Hematopoietic multipotent progenitor cell treated with erythropoietin and hydrocortisone succinate and interleukin-3 and kit ligand, for 8 days (in vitro differentiated cells): ENCODE measurements at places on chromosomes 1 and 21.

- no peak for DNase-seq
These were observed 1.0 kb downstream of the KCNK1 start for GRCh38 chr1:233614743-233615521.

GRCh38 chr1:117754061-117754969 lies 148.5 kb downstream of the TENT5C start:
- DNase-seq, result peak; percentile 77

DNA sequence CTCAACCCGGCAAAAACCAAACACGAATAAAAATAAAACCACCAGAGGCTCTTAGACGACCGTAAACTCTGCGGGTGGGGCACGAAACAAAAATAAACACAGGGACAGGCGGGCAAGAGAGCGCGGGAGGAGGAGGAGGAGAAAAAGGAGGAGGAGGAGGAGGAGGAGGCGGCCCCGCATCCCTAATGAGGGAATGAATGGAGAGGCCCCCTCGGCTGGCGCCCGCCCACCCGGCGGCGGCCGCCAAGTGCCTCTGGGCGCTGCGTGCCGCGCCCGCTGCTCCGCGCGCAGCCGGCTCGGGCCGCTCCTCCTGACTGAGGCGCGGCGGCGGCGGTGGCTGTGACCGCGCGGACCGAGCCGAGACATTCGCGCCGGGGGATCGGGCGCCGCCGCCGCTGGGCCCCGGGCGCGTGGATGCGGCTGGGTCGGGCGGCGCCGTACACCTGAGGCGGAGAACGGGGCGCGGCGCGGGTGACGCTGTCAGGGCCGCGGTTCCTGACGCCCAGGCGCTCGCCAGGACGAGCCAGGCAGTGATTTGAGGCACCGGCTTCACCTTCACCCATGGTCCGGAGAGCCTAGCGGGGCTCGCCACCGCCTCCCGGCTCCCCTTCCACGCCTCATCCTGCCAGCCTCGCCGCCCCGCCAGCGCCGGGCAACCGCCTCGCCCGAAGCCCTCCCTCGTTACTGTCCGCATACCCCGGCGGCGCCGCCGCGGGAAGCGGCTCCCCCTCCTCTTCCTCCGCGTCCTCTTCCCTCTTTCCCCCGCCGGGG lies at the start of gene MARK1:
Gene MARK1, plus strand, starts transcription at position 229 of the 771 bp plus-strand sequence. CDS start 687 bp downstream, outside the sequence.
- DNase-seq, result no peak

DNA sequence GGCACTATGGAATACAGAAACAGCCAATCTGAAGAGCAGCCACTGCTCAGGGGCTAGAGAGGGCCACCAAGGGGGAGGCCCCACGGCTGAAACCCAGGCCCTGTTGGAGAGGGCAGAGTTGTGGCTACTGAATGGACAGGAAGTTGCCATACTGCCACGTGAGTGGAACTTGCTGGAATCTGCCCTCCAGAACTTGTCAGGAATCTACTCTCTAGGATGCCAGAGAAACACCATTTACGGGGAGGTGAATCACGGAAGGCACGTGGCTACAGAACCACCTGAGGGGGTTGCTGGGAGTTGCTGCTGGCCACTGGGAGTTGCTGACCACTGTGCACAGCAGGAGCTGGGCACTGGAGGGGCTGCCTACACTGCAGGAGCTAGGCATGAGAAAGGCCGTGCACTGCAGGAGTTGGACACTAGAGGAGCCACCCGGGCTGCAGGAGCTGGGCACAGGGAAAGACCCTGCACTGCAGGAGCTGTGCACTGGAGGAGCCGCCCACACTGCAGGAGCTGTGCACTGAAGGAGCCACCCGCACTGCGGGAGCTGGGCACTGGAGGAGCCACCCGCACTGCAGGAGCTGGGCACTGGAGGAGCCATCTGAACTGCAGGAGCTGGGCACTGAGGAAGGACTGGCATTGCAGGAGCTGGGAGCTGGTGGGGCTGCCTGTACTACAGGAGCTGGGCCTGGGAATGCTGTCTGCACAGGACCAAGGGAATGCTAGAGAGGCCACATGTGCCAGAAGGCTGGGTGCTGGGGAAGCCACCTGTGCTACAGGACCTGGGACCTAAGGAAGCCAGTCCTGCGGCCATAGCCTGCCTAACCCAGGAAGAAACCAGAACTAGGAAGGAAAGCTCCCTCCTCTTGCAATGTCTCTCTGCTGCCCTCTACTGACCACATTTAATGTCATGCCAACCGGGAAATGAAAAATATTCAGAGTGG lies 343.4 kb downstream of the MATN1 start:
- peak; percentile 66 for DNase-seq

DNA sequence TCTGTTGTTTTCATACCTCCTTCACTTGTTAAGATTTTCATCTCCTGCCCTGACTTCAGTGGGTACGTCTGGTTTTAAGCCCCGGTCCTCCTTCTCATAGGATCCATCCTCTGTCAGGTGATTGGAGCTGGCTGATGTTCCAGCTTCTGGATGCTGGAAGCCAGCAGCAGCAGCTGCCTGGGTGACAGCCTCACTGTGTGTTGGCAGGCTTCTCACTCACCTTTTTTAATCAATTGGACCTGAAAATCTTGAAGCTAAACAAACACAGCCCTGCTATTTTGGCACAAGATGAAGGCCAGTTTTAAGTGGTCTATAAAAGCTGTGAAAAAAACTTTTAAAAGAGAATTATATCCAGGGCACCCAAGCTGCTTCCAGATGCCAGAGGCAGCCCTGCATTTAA lies 181.0 kb downstream of the DISC1 start:
- no peak for DNase-seq

DNA sequence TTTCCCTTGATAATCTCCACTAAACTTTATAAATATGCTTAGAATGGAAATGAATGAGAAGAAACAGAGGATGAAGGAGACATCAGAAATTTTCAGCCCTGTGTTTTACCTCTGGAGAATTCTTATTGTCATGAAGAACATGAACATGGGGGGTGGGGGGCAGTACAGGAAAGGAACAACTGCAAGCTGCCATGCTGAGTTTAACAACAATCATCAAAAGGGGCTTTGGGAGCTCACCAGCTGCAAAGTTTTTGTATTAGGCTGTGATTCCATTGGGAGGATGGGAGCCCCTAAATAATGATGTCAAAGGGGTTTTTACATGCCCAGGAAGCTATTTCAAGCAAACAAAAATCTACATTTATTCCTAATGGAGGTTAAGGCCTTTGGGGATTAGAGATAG lies 103.3 kb downstream of the AKT3 start:
- DNase-seq, result no peak

- DNase-seq, result no peak
These were observed 426.5 kb upstream of the CAMK1G start for GRCh38 chr1:209156991-209157390.

DNA sequence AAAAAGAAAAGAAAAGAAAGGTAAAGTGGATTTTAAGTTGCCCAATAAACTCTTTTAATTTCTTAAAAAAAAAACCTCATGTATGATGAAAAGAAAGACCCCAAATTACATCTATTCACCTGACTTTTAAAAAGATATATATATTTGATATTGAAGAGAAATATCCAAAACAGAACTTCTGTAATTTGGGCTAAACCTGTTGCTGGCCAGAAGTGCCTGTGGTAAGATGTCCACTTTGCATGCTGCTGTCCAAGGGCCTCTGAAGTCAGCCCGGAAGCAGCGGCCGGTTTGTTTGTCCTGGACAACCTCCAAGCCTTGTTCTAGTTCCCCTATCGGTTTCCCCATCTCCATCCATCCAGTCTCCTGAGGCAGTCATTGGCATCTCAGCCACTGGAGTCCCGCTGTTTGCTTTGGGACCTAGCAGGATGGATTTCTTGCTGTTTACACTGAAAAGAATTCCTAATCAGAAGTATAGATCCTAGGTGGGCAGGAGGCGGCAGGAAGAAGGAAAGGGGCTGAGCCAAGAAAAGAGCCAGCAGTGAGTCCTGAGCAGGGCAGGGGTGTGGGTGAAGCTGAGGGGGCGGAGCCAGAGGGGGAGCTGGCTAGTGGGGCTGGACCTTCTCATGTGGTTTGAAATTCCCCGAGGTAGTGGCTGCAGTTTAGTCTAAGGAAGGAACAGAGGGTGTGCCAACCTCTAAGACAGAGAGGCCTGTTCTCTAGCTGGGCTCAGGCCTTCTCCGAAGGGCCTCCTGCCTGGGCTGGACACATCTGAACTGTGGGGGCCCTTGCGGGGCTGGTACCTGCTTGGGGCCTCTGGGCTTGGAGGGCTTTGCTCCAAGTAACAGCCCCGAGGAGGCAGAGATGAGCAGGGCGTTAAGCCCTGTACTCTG lies 3.3 kb downstream of the NCMAP start:
- DNase-seq, result no peak

- DNase-seq, result peak; percentile 69
These were observed 701 bp upstream of the MUTYH start for GRCh38 chr1:45340816-45341466.

DNA sequence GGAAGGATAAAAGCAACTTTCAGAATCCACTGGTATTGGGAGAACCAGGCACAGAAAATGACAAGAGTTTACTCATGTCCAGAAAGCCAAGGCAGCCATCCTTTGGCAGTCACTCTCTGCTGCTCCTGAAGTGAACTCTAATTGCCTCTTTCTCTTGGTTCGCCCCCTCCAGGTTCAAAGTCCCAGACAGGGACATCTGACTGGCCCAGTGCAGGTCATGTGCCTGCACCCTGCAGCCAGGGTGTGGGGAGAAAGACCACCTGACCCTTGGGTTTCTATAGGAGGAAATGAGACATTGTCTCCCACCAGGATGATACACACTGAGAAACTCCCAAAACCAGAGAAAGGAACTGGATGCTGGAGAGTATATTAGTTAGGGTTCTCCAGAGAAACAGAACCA lies 103.9 kb upstream of the SYT6 start:
- no peak for DNase-seq

DNA sequence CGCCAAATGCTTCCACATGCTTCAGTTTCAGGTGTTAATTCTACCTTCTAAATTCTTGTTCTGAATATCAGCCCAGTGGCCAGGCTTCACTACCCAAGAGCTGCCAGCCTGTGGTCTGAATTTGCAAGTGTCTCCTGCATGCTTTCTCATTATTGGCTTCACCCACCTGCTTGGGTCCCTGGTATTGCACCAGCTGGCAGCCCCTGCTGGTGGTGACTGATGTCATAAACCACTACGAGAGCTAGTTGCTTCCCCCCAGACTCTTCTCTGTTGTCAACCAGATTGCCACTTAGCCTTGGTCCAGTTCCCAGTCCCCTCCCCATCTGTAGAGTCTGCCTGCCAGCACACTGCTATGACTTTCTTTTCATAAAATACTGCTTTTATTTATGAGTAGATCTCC lies 197.7 kb upstream of the DUSP10 start:
- DNase-seq, result no peak

- peak; percentile 35 for DNase-seq
These were observed 4.2 kb downstream of the COX20 start for GRCh38 chr1:244839656-244840055.

DNA sequence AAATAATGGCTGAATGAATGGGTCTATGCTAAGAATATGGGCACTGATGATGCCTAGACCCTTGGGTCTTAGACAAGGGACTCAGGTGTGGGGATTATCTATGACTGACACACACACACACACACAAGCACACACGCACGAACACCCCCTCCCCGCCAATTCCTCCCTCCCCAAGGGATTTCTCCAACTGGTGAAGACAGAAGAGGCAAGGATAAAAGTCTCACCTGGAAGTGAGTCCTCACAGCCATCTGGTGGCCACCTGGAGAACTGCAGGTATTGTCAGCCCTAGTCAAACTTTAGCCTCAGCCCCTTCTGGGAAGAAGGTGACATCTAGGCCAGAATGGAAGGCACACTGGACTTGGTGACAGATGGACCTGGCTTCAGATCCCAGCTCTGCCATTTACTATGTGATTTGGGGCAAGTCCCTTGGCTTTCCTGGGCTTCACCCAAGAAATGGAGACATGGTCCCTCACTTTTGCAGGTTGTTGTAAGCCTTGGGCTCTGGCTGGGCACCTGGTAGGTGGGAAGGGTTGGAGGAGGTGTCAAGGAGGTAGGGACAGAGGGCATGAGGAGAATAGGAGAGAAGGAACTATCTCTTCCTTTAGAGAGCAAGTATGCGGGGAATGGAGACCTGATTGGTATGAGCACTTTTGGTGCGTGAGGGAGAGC lies 4.0 kb upstream of the GPR3 start:
- DNase-seq, result peak; percentile 68

- DNase-seq, result no peak
These were observed 23.0 kb upstream of the DDOST start for GRCh38 chr1:20684050-20684620.

DNA sequence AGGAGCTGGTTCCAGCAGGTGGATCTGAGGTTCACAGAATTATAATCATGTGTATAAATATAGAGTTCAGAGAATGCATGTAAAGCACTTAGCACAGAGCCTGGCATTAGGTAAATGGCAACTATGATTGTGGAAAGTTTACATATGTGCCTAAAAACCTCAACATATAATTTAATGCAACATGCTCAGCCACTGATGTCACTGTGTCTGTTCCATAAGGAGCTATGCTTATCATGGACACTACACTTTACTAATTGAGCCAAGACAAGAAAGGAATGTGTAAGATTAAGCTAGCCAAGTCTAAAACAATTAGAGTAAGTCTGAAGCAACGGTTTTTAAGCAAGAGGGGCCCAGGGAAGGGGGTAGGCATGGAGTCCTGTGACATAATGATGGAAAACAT lies 61.5 kb downstream of the GNG12 start:
- DNase-seq, result no peak

GRCh38 chr1:19344372-19344810 lies 32.3 kb downstream of the SLC66A1 start:
- peak; percentile 31 for DNase-seq

GRCh38 chr1:220544901-220545303 lies 17.0 kb downstream of the MARK1 start:
- peak; percentile 3 for DNase-seq

- no peak for DNase-seq
These were observed 1.1 kb downstream of the KLHDC9 start for GRCh38 chr1:161099090-161099802.
